ENCODE measurements at places on chromosomes 2 and 18.
A peak's percentile ranks its signal among the peaks of the same experiment; 100 is the strongest.

DNA sequence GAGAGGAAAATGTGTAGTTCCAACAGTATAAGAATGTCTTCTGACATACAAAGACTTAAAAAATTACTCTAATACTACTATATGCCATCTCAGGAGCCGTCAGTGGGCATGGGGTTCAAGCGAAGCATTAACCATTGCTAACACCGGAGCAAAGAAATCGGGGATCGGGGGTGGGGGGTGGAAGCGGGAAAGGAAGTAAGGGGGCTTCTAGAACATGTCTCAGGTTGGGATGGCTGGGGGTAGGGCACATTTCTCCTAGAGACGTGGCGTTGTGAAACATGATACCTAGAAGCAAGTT lies 702 bp downstream of the LMAN1 start:
- peak; percentile 23 for DNase-seq

DNA sequence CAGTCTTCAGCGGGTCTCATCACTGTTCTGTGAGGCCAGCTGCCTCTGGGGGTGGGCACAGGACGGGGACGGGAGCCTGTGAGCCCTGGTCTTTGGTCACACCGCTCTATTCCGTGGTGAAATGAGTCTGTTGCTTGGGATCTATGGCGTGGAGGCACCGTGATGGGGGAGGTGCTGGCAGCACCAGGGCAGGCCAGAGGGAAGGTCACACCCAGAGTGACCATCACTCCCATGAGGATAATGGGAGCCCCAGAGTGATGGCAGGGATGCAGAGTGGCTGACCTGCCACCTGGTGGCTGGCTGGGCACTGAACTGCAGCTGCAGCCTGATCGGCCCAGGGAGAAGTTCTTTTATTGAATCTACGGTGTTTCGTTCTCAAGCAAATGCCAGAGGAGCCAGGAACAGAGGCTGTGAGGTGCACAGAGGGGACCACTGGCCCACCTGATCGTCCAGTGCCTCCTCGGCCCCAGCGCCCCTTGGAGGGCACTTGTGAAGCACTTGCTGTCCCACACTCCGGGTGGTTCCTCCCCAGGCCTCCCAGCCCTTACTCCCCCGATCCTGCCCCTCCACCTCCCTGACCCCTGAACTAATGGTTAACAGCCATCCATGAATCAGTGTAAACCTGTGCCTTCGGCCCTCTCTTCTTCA lies 17.9 kb downstream of the KCNIP3 start:
- no peak for DNase-seq

DNA sequence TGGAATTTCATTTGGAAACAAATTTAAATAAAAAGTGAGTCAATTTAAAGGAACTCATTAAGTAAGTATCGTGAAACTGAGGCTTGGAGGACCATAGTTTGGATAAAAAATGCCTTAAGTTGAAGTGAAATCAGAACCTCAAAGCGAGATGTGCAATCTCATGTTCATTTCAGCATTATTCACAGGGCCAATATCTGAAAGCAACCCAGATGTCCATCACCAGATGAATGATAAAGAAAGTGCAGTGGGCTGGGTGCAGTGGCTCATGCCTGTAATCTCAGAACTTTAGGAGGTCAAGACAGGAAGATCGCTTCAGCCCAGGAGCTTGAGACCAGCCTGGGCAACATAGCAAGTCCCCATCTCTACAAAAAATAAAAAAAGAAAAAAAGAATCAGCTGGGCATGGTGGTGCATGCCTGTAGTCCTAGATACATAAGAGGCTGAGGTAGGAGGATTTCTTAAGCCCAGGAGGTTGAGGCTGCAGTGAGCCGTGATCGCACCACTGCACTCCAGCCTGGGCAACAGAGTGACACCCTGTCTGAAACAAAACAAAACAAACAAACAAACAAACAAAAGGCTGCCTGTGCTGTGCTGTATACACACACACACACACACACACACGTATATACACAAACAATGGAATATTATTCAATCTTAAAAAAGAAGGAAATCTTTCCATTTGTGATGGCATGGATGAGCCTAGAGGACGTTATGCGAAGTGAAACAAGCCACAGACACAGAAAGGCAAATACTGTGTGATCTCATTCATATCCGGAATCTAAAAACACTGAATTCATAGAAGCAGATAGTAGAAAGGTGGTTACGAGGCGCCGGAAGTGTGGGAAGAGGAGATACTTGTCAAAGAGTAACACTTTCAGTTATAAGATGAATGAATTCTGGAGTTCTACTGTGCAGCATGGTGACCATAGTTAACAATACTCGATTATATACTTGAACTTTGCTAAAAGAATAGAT lies 14.5 kb downstream of the SH3RF3 start:
- no peak for DNase-seq

DNA sequence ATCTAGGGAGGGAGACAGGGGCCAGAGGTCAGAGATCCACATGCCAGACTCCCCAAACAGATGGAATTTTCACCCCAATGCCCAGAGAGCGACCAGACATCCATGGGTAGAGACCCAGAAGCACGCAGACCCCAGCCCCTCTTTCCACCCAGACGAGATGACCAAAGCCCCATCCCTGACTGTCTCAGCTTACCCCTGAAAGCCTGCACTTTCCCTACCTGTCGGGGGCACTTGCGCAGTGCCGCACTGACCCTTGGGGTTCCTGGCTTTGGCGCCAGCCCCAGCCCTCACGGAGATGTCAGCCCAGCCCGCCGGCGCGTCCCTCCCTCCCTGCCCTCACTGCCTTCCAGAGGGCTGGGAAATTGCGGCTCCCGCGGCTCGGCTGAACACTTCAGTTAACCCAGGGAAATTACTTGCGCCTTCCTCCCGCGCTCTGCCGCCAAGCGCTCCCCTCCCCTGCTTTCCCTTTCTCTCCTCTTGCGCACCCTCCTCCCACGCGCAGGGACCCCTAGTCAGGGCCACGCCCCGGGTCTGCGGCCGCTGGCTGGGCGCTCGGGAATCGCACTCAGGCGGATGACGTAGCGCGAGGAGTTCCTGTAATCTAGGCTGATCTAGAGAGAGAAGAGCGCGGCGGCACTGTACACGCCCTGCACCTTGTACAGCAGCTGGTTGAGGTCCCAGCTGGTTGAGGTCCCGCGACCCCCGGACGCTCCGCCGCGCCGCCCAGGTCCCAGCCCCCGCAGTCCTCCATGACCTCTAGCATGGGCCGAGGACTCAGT lies 12.0 kb downstream of the ALPG start:
- DNase-seq, result no peak

DNA sequence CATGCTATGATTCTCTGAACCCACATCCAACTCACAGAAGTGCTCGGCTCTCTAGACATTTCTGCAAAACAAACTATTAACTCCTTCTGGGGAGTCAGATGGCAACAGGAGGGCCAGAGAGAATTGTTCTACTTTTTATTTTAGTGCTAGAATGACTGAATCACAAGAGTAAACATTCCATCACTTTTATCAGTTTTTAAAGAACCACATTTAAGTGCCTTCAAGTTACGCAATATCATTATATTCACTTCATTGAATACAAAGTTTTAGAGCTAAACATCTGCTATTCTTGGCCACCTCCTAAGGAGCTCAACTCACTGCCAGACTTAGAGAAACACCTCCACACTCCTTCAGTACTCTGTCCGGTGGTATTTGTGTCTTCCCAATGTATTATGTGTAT lies 22.4 kb downstream of the B4GALT6 start:
- DNase-seq, result no peak

DNA sequence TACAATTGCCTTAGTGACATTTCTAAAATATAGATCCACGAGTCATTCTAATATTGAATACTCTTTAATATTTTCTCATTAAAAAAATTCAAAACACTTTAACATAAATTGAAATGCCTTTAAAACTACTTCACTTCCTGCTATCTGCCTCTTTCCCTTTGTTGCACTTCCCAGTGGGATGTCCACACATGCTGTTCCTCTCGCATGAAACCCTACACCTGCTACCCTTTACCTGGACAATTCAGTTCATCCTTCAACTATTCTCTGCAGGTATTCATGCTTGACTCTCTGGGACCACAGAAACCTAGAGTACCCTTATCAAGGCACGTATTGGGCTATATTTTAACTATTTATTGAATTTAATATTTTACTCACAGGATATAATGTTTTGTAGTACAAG lies 373.3 kb upstream of the GALNT5 start:
- DNase-seq, result no peak

GRCh38 chr2:1488851-1489250 lies 75.6 kb downstream of the TPO start:
- DNase-seq, result no peak

DNA sequence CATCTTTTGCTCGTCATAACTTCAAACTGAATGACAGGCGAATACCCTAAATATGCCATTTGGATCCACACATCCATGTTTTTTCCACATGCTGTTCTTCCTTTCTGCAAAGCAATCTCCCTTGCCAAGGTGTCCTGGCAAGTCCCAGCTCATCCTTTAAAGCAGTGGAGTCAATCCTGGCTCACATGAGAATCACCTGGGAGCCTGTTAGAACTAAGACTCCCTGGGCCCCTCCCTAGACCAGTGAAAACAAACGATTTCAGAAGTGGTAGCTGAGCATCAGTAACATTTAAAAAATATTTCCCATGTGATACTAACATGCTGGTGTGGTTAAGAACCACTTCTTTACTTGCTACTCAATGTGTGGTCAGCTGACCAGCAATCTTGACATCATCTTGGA lies 50.6 kb upstream of the PARD3B start:
- no peak for DNase-seq

GRCh38 chr2:133936601-133937000 lies 317.3 kb upstream of the MGAT5 start:
- DNase-seq, result no peak

GRCh38 chr2:25044990-25045389 lies 3.1 kb downstream of the EFR3B start:
- DNase-seq, result no peak

DNA sequence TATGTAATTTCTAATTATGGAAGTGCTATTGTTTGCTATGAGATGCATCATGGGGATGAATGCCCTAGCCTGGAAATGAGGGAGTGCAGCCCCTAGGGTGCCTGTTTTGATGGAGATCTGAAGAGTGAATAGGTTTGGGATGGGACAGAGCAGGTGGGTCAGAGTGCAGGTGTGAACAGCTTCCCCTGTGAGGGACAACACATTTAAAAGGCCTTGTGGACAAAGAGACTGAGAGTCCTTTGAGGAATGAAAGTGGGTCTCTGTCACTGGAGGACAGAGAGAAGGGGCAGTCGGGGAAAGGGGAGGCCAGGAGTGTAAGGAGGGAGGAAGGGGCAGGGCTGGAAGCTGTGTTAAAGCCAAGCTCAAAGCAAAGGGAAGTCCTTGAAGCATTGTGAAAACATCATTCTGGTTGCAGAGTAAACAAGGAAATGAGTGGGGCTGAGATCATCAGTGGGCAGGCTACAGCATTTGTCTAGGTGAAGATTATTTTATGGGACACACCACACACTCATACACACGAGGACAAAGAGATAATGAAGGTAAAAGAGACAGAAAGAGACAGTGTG lies 877.6 kb downstream of the SLC4A3 start:
- no peak for DNase-seq

DNA sequence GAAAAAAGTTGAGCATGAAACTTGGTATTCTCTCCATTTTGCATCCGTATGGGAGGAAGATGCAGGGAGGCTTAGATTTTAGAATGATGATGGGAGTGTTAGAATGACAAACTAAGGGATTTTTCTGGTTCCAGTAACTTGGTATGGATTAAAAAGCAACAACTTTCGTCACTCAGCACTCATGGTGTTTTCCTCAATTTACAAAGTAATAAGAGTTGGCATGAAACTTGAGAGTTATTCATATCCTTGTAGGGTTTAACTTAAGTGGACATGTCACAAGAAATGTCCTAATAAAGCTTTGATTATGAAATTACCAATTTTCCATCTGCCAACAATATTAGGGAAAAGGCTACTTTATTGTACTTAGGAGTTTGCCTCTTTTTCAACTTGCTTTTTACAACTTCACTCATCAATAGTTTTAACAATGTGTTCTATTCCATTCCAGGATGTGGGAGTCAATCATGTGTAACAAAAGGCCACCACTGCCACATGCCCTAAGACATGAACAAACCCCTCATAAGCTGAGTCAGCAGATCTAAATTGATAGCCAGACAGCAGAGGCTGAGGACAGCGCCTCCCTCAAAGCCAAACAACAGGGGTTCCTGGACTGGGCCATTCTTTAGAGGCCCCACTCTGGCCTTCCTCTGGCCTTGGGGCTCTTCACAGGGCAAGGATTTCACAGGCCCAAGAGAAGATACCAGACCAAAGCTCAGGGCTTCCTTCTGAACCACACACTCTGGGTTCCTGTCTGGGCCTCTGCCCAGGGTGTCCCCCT lies 265.8 kb downstream of the TNS1 start:
- no peak for DNase-seq

DNA sequence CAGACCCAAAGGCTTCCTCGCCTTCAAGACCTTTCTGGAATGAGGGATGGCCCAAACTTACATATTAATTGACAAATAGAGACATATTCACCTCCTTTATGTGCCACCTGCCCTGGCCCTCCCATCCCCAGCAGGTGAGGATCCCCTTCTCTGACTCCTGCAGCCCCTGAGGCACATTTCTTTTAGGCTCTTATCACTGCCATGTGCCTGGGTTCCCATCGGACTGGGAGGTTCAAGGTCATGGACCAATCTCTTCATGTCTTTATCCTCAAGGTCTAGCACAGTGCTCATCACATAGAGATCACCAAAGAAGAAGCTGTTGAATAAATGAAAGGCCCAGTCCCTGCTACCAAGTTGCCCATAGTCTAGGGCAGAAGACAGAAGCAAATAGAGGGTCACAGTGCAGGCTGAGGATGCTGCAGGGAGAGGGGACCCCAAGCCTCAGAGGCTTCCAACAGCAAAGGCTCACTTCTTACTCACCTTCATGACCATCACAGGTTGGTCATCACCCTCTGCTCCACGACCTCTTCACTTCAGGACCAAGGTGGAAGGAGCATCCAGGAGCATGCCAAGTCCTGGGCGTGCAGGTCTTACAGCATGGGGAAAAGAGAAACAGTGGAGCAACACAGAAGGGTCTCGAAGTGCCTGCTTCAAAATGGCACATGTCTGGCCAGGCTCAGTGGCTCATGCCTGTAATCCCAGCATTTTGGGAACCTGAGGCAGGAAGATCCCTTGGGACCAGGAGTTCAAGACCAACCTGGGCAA lies 193.9 kb downstream of the SMAD2 start:
- DNase-seq, result no peak

DNA sequence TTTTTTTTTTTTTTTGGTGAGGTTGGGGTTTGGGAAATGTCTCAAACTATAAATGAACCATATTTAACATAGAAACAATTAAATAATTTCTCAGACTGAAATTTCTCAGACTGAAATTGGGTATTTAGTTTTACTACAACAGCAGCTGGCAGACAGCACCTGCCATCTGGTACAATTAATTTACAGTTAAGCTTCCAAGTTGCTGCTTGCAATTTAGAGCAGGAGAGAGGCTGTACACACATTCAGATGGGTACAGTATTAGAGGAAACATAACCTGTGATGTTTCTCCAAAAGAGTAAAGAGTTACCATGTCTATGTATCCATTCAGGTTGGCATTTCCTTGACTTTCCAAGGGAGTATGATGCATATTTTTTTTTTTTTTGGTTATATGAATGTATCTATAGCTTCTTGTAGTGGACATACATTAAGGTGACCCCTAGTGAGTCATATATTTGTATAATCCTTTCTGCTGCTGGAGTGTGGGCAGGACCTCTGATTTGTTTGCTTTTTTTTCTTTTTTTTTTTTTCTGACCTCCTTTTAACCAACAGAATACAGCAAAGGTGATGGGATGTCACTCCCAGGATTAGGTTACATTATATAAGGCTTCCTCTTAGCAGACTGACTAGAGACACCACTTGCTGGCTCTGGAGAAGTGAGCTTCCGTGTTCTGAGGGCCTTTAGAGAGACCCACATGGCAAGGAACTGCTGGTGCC lies 201.7 kb downstream of the PTH2R start:
- no peak for DNase-seq
